ENCODE measurements at places on chromosomes 1 and 21.

- peak; percentile 96 for DNase-seq
Observed at GRCh38 chr1:149885339-149886120, 13.8 kb upstream of the BOLA1 start.

DNA sequence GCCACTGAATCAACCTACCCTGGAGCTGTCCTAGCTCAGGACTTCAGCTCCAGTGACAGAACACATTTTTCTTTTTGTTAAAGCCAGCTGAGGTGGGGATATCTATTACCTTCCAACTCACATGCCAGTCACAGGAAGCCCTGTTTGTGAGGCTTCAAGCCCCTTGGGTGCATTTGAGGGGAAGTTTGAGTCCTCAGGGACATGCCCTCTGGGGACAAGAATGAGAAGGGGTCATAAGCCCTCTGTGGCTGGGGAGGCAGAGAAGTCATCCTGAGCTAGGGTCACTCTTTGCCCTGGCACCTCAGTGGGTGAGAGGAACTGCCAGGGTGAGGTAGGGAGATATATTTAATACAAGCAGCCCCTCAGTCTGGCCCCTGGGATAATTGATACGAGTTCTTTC is 33.5 kb upstream of the CLDN14 start:
- no peak for DNase-seq

DNA sequence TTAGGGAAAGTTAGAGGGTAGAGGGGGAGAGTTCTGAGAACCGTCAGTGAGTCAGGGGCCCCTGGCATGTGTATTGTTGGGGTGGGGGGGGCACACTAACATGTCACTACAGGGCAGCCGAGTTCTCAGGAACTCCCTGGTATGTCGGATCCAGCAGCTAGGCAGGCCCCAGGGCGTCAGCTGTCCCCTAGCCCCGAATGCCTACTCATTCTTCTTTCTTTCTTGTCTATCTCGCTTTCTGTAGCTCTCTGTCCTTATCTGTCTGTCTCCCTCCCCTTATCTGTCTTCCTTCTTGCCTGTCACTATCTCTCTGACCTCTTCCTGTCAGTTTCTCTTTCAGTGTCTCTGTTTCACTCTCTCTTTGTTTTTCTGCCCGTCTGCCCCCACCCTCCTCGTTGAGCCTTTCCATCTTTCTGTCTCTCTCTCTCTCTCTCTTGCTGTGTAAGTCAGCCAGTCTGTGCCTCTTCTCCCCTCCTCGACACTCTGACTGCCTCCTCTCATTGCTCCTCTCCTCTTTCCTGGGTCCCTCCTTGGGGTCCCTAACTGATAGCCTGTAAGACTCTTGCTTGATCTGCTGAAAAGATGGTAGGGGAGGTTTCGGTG is 2.4 kb downstream of the NTRK1 start:
- no peak for DNase-seq

- no peak for DNase-seq
Observed at GRCh38 chr1:169148472-169149252, 42.2 kb downstream of the ATP1B1 start.

DNA sequence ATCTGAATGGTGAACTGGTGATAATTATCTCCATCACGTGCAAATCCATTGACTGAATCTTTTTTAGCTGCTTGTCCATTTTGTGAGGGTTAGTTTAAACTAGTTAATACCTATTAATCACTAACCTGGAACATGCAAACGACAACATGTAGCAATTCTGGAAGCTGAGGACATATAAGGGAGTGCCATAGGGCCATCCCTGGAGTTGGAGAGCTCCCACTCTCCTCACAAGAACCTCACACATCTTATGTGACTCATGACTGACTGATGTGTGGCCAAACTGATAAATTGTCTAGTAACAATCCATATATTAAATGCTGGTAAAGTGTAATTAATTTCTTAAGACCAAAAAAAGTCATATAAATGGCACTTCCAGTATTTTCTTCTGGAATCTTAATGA is 62.9 kb upstream of the HOOK1 start:
- no peak for DNase-seq

DNA sequence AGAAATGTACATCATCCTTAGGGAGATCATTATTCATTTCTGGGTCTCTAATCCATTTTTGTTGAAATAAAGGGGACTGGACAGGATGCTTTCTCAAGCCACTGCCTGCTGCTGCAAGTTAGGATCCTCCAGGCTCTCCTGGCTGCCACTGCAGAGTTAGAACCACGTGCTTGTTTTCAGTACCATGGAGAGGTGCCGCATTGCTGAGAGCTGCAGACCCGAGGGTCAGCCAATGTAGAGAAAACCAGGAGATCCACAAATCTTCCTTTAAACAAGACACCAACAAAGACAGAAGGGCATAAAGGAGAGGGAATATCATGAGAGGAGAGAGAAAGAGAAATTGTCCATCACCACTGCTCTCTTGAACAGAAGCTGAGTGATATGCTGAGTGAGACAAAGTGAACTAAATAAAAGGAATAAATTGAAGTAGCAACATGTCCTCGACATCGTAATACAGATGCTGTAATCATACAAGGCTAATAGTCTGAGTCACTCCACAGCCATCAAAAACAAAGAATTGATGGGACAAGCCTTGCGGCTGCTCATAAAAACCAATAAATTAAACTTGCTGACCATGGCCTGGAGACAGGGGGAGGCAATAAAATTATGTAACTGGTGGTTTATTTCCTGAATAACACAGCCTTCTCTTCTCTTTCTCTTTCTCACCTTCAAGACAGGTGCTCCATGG is 255.7 kb downstream of the OMA1 start:
- no peak for DNase-seq

DNA sequence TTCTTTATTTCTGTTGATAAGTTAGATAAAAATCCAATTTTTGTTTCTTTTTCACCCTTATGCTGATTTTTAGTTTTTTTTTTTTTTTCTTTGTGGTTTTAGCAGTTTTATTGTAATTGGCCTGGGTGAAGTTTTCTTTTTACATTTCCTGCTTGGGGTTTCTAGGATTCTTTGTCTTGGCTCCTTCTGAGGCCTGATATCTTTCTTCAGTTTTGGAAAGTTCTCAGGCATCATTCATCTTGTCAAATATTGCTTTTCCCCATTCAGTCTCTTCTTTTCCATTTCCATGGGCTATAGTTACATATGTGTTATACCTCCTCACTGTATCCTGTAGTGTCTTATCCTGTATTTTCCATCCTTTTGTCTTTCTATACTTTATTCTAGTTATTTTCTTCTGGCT is 28.5 kb downstream of the ST6GALNAC3 start:
- no peak for DNase-seq

DNA sequence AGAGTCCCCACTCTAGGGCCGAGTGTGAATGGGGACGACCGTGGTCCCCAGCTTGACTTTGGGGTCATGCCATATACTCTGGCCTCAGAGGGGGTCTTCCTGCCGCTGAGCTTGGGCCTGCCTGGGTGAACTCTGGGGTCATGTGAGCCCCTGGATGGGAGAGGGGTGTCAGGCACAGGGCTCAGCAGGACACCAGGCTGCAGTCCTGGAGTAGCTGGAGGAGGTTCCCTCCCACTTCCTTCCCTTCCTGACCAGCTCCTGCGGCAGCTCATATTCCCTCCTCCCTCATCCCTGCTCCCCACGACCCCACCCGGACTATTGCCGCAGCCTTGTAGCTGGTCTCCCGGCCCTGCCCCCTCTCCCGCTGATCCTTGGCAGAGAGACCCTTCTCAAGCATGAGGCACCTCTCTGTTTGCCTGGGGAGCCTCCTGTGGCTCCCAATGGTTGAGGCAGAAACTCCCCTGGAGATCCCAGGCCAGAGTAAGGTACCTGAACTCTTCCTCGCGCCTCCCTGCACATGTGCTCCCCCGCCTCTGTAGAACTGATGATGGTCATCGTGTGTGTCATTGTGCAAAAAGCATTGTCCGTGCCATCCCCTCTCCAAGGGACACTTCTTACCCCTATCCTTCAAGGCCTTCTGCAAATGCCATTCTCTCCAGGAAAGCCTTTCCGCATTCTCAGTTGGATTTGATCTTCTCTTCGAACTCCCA is 1.8 kb downstream of the TNFRSF1B start:
- no peak for DNase-seq

DNA sequence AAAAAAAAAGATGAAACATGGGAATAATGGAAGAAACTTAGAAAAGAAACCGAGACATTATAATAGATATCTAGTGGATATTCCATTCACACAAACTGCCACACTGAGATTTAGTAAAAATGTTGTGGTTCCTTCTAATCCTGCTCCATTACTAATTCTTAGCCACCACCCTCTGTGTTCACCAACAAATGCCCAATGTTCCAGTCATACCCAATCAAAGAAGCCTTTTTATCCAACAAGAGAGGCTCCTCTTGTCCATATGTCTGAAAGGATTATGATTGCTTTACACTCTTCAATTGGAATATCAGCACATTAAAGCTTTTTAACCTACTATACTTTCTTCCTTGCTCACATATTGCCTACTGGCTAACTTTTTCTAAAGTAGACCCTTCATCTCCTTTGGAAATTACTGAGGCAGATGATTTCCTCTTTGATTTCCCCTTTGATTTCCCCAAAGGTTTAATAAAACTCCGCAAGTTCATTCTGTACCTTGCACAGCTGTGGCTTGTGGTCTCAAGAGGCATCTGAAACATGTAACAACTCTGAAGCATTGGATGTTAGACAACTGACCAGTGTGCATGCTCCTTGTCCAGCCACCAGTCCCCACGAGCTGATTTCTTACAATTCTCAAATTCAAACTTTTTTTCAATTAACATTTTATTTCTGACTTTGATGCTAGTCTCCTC is 305.6 kb upstream of the LYPLAL1 start:
- no peak for DNase-seq

DNA sequence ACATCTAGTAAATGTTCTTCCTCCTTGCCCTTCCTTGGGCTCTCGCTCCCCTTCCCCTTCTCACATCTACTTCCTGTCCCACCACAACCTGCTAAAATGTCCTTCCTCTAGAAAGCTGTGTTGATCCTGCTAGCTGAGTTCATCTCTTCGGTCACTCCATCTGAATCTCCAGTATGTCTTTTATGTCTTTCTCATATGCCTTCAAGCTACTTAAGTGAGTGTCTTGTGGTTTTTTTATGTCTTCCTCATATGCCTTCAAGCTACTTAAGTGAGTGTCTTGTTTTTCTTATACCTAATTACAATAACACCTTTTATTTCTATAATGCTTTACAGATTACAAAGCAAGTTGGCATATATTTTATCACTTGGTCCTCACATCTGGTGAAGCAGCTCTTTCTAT is 33.9 kb downstream of the CSF1 start:
- DNase-seq, result no peak

DNA sequence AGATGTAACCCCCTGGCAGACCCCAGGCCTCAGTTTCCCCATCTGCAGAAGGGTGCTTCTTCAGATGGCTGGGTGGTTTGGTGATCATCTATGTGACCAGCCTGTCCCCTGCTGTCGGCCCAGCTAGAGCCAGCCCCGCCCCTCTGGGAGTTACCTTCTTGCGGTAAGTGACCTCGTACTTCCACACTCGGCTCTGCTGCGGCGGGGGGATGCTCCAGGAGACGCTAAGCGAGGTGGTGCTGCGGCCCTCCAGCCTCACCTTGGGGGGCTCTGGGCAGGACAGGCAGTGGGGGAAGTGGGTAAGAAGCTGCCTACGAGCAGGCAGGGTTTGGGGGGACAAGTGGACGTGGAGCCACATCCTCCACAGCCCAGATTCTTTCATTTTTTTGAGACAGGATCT is 20.4 kb downstream of the EPHA2 start:
- no peak for DNase-seq

GRCh38 chr1:243580072-243580471 is 270.0 kb downstream of the AKT3 start:
- no peak for DNase-seq

GRCh38 chr1:110387048-110387754 is 3.6 kb downstream of the SLC16A4 start:
- DNase-seq, result no peak
